ENCODE measurements at places on chromosomes 13 and 19.
A peak's percentile ranks its signal among the peaks of the same experiment; 100 is the strongest.

DNA sequence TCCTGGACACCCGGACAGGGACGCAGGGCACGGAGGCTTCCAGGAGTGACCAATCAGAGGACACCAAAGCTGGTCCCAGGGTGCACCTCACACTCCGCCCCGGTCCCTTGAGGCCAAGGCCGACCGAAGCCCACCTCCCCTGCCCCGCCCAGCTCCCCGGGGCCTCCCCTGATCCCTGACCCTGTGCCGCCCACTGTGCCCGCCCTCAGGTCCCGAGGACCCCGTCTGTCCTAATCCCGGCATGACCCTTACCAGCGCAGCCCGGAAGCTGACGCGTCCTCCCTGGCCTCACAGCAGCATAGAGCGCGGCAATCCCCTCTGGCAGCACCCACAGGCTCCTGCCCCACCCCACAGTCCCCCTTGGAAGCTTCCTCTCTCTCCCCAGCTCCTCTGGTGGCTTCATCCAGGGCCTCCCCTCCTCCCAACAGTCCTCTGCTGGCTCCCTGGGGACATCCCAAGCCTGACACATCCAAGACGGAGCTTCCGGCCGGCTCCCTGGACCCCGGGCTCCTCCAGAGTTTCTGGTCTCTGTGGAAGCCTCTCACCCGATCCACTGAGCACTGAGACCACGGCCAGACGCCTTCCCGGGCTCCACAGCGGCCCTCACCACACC, 7.4 kb upstream of the CDC34 start:
- no peak for DNase-seq

DNA sequence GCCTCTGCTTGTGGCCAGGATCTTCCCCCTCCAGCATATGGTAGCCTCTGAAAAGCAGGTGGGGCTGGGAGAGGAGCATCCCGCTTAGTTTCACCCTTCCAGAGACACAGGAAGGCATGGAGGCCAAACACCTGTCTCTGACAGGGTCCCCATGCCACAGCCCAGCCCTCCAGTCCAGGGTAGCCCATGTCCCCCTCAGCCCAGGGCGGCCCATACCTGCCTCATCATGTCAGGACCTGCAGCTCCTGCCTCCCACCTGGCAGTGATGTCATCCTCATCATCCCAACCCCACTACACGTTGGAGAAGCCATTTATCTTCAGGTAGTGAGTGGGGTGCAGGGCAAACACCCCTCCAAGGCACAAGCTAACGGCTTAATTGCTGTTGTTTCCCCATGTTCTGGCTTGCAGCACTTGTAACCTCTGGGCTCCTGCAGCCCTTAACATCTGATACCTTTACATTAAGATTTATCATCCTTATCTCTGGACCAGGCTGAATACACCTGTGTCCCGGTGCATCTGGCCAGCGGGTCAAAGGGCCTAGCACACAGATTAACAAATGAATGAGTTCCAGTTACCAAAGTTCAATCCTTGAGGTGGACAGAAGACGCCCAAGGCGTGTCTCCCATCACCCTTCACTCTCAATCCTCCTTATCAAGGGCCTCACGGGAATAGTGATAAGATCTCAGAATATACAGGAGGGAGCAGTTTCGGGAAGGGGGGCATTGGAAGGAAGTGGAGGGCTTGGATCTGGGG, 22.2 kb downstream of the ZNF175 start:
- DNase-seq = no peak

DNA sequence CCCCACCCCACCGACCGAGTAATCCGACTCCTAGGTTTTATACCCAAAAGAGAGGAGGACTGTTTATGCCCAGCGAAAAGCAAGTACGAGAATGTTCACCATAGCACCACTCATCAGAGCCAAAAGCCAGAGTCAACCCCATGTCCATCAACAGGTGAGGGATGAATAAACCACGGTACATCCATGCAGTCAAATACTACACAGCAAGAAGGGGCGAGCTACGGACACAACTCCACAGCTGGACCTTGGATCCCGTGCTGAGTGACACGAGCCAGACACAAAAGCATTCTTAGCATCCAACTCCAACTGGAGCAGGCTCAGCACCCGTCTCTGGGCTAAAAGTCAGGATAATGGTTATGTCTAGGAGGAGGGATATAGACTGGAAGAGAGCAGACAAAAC, 12.2 kb upstream of the RABAC1 start:
- DNase-seq = no peak

GRCh38 chr19:47729799-47730520, 15.4 kb upstream of the NOP53 start:
- DNase-seq = no peak

GRCh38 chr19:6811906-6812305, 39.4 kb downstream of the VAV1 start:
- DNase-seq = peak; percentile 16

DNA sequence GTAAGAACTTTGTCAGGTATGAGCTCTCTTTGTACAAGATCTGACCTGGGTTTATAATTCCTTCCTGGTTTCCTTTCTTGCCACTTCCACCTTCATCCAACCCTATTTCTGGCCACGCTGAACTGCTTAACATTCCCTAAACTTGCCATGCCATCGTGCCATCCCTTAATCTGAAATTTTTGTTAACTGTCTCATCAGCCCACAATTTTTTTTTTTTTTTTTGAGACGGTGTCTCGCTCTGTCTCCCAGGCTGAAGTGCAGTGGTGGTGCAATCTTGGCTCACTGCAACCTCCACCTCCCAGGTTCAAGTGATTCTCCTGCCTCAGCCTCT, 144.6 kb downstream of the GGACT start:
- no peak for DNase-seq

DNA sequence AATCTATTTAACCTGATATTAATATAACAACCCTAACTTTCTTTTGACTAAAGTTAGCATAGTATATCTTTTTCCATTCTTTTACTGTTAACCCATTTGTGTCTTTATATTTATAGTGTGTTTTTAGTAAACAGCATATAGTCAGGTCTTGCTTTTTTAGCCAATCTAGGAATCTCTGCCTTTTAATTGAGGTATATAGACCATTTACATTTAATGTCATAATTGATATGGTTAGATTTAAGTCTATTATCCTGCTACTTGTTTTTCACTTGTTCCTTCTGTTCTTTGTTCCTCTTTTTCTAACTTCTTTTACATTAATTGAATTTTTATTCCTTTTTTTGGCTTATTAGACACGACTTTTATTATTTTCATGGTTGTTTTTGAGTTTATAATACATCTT, 174.4 kb downstream of the KCTD15 start:
- no peak for DNase-seq

GRCh38 chr19:799076-799881, 2.0 kb downstream of the PTBP1 start:
- peak; percentile 47 for DNase-seq

GRCh38 chr13:106104281-106104901, 431.1 kb downstream of the EFNB2 start:
- DNase-seq = peak; percentile 95

GRCh38 chr13:64420181-64420580, 2810.0 kb downstream of the PCDH9 start:
- DNase-seq = no peak

DNA sequence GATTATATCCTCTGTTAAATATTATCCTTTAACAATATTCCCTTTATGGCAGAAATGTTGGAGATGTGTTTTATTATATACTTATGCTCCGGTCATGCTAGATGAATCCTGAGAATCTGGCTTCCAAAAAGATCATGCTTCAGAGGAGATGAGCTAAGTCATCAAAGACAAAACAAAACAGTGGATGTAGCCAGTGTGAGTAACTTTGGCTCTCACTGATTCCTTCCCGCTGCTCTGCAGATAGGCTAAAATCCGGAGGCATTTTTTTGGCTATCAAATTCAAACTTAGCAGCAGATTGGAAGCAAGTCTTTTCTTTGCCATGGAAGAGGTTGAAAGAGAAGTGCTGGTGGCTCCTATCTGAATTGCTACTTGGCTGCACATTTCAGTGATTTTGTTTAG, 295.9 kb downstream of the GPC6 start:
- peak; percentile 25 for DNase-seq

DNA sequence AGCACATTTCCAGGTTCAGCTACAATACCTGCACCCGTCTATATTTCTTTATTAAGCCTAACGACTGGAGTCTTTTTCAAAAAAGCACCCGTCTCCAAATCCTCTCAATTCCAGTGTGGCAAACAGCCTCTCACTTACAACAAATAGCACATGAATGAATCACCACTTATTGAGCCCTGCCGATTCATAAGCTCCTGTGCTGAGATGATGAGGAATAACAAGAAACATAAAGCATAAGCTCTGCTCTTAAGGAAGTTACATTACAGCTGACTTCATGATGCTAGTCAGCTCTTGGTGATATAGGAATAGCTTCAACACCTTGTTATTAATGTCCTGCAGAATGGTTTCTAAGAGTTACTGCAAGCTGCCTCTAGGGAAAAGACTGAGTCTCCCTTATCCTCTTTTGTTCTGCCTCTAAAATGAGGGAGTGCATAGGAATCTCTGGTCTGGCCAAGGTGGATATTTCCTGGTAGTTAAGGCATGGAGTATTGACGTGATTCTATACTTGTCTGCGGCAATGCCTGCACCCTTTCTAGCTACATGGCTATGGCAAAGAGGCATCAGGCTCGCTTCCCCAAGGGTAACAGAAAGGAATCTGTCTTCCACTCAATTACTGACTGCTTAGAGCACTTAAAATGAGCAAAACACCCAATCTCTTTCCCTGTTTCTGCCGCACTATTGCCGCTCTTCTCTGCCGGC, 195.7 kb downstream of the KLF12 start:
- peak; percentile 87 for DNase-seq

GRCh38 chr13:23504180-23504579, 66.0 kb upstream of the TNFRSF19 start:
- no peak for DNase-seq

DNA sequence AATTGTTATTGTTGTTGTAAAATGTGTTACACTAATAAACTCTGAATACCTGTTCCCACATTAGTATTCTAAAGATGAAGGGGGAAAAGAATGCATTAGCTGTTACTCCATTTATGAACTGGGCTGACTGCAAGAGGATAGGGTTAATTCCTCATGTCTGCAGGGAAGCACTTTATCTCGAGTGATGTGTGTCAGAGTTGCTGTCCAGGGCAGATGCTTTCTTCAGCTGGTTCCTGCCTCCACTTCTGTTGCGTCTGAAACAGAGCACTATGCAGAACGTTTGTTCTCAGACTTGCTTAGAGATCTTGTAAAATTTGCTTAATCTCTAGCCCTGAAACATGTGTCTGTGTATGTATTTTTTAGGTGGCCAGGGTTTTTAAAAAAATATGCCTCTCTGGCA, 318.8 kb downstream of the SPRY2 start:
- DNase-seq = no peak

DNA sequence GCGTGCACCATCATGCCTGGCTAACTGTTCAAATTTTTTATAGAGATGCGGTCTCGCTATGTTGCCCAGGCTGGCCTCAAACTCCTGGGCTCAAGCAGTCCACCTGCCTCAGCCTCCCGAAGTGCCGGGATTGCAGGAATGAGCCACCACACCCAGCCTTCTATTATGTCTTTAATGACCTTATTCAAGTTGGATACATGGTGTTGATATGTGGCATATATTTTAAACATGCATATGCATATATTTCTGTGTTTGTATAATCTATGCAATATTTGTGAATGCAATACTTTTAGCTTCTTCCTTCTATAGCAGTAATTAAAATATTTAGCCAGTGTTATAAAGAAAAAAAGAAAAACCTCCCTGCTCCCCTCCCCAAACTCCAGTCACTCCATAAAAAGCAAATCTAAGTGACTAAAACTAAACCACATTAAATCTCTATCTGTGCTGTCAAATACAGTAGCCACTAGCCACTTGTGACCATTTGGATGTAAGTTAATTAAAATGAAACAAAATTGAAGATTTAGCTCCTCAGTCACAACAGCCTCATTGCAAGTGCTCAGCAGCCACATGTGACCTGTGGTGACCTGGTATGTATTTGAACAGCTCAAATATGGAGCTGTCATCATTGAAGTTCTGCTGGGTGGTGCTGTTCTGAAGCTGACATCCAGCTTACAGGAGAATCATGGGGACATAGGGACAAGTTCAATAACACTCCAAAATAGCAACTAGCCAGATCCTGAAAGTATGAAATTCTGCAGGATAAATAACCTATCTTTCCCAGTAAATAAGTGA, 27.4 kb downstream of the FCGBP start:
- DNase-seq = no peak

DNA sequence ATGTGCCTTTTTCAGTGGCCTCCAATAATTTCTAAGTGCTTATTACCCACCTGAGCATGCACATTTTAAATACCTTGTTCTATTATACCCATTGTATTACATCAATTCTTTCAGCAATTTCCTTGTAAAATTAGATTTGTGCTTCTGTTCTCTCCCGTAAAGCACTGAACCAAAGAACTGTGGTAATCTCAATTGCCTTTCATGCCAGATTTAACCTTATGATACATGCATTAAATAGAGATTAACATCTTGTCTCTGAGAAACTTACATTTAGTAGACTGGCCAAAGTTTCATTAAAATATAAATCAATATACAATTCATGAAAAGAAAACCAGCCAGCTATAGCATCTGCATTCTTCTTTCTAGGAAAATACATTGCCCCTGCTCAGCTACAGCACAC, 137.2 kb downstream of the EFNB2 start:
- DNase-seq = no peak

DNA sequence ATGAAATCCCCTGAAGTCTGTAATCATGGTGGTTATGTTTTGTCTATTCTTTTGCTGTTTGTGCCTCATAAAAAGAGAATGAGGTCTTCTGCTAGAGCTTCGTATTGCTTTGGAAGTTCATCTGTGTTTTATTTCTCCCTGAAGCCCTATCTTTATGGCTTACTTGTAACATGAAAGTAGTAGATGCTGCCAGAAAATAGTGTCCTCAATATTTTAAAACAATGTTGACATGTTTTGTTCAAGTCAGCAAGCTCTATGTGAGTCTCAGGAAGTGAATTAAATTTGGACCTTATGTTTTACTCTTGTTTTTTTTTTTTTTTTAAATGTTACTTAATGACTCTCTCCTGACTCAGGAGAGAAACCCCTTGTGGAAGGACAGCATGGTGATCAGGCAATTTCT, 130.5 kb downstream of the B3GLCT start:
- DNase-seq = no peak

GRCh38 chr13:24161010-24161775, 673 bp downstream of the SPATA13 start:
- peak; percentile 27 for DNase-seq

- DNase-seq = no peak
Observed at GRCh38 chr13:85163063-85163462, 636.2 kb downstream of the SLITRK6 start.

DNA sequence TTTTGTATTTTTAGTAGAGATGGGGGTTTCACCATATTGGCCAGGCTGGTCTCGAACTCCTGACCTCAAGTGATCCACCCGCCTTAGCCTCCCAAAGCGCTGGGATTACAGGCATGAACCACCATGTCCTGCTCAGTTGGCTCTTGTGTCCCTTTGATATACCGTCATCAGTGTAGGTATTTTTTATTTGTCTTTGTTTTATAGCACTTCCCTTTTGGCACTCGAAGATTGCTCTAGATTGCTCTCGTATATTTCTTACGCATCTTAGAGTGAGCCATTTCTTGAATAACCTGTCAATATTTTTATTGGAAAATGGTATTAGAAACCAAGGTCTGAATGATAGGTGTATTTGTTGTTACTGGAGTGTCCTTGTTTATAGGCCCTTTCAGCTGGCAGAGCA, 9.4 kb downstream of the SETDB2 start:
- DNase-seq = no peak
